ENCODE measurements at places on chromosomes 6 and 20.

- no peak for DNase-seq
Measured at GRCh38 chr6:37155394-37156312, 14.3 kb upstream of the PIM1 start.

DNA sequence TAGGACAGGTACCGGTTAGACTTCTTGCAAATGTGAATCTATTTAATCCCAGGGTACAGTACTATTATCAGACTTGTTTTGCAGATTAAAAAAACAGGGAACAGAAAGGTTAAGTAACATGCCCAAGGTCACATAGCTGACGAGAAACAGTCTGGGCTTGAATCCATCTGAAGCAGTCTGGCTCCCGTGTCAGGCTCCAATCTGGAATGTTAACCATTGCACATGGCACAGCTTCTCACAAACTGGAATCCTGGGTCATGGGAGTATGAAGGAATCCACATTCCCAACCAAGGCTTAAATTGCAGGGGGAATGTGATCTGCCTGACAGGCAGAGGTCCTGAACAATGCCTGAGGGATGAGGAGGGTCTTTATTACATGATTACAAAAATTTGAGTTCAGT lies 187.5 kb upstream of the SPTLC3 start:
- DNase-seq = no peak

DNA sequence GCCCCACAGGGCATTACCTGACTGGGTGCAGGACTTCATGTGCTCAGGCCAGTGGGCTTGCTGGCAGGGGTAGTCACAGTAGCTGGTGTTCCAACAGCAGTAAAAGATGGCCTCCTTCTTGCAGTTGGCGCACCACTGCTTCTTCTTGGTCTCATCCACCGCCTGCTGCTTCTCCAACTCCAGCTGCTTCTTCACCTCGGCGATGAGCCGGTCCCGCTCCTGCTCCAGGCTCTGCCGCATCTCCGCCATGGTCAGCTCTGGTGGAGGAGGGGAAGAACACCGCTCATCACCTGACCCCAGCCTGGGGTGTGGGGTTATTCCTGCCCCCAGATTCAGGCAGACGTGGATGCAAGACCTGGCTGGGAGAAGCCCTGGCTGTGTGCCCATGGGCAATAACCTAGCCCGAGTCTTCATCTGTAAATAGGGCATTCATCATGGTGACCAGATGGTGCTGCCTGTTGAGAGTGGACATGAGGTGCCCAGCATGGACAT lies 132.2 kb downstream of the ZMYND8 start:
- no peak for DNase-seq

DNA sequence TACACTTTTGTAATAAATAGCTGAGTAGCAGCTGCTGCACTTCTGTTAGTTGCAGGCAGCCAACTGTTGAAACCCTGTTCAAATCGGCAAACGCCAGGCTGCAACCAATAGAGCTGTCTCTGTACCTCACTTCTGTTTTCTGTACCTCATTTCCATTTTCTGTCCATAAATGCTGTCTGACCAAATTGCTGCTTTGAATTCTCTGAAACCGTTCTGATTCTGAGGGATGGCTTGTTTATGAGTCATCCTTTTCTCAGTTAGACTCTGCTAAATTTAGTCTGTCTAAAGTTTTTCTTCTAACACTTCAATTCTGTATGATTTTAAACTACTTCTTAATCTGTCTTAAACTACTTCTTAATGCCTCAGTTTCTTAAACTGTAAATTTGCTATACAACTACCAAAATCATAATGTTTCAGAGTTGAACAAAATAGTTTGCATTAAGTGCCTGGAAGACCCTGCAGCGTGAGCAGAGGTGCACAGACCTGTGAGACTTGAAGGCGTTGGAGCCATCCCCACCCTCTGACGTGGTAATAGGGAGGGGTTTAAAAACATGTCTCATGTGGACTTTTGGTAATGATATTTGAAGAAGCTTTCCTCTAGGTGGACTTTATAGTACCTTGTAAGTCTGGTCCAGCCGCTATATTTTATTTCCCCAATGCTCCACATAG lies 9.6 kb downstream of the BTNL2 start:
- DNase-seq = no peak

- DNase-seq = no peak
Measured at GRCh38 chr6:7106752-7107577, 796 bp upstream of the RREB1 start.

GRCh38 chr20:37673444-37673843 lies 20.4 kb upstream of the CTNNBL1 start:
- DNase-seq = no peak

DNA sequence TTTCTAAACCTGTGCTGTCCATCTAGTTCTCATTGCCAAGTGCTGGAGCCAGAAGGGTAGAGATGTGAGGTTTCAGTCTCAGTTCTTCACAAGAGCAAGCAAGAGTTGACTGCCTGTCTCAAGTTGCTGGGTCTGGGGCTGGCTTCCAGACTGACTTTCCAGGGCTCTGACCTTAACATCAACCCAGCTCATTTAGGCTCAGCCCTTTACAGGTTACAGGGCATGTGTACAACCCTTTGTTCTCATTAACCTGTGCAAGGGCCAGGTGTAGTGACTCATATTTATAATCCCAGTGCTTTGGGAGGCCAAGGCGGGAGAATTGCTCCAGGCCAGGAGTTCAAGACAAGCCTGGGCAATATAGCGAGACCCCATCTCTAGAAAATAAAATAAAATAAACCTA lies 30.6 kb downstream of the FITM2 start:
- DNase-seq = no peak

GRCh38 chr20:57654363-57654997 lies 34.3 kb upstream of the ZBP1 start:
- DNase-seq = peak; percentile 75

GRCh38 chr20:38835792-38836191 lies 30.3 kb downstream of the PPP1R16B start:
- DNase-seq = no peak

DNA sequence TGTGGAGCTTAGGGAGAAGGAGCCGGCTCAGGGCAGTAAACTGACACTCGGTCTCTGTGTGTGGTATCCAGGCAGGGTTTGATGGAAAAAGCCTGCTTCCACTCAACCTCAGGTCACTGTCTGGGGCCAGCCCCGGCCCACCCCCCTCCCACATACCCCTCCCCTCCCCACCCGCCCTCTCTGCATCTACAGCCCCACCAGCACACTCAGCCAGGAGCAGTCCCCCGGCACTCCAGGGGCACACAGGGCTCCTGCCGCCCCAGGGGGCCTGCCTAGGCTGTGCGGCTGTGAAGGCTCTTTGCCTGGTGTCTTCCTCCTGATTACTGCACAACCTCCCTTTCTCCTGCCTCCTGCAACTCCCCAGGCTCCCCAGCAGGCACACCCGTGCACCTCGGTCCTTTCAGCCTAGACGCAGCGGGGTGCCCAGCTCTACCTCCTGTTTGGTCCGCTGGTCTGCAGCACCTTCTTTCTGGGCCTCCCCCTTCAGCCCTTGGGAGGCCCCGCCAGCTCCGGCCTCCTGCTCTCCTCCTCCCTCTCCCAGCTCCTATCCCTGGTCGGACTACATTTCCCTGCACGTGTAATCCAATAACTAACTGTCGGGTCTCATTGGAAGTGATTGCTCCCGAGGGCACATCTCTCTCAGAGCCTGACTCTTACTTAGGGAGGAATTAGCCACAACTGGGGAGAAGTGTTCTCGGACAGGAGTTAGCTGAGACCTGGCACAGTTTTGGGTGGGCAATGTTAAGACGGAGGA lies 1.3 kb upstream of the FOXF2 start:
- no peak for DNase-seq

DNA sequence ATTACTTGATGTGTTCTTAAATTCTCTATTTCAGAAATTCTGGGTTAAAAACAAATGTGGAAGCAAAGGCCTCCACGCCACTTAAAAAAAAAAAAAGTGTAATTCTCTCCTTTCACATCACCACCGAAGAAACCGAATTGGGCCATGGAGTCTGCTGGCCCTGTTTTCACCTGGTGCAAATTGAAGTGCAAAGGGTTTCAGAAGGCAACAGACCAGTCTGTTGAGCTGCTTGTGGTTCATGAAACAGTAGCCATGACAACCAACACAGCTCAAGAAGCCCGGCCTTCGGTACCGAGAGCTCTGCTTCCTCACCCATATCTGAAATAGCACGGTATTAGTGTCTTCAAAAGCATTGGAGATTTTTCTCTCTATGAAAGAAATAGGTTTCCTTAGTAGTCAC lies 63.1 kb downstream of the GMPR start:
- no peak for DNase-seq

Measured in NCI-H1417 (cell line).